ENCODE measurements at places on chromosomes 11 and 22. TPM values are rescaled to one million over a fixed set of nuclear protein-coding genes. Genes with fewer than 3 reads are reported as not detected.

LRRC10B gene
- not detected for total RNA-seq

TRPC6 gene
- total RNA-seq, result not detected

GRCh38 chr11:95505927-95506426, 275.0 kb upstream of the SESN3 start:
- no peak for DNase-seq

GRCh38 chr22:36738416-36739020, 35.0 kb upstream of the CACNG2 start:
- DNase-seq, result no peak

All from CD8-positive, alpha-beta T cell (primary cell).